Stimulated activated CD4-positive, alpha-beta T cell treated with anti-CD3 and anti-CD28 coated beads, Interleukin-4, amount 100 ng/mL, for 48 hours (primary cell): ENCODE measurements at places on chromosomes 2 and 18.

DNA sequence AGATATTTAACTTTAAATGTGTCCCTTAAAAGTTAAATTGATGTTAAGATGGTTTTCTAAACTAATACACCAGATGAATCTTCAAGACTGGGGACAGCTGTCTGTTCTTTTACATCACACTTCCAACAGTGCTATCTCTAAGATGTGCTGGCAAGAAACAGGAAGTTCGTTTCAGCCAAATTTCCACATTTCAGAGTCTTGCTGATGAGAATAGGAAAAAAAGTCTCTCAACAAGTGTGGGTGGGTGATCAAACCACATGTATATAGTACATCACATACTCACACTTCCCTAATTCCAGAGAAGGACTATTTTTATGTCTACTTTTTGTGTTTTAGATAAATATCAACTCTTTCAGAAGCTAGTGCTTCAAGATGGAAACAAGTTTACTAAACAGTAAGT lies 1712.8 kb upstream of the TMEFF2 start:
- no peak for DNase-seq

DNA sequence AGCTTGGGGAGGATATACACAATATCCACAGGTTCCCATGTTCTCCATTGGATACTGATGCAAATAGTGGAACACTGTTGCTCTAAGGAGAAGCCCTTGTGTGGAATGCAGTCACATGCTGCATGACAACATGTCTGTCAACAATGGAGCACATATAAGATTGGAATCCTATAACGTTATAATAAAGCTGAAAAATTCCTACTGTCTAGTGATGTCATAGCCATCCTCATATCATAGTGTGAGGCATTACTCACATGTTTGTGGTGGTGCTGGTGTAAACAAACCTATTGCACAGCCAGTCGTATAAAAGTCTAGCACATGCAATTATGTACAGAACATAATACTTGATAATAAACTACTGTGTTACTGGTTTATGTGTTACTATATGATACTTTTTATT lies 394.7 kb downstream of the FBXO15 start:
- DNase-seq = no peak

DNA sequence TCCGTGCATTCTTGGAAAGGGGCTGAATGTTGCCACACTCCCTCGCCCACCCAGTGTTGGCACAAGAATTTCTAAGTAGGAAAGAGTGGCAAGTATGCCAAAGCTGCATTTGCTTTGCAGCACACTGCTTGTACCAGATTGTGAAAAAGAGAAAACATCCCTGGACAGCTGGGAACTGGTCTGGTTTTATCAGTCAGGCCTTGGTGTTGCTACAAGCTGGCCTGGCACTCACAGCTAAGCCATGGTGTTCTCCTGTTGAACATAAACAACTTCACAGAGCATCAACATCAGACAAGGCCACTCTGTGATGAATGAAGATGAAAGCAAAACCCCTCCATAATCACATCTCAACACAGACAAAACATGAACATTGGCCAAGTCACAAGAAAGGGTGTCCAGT lies 4.2 kb upstream of the TRABD2A start:
- no peak for DNase-seq

- DNase-seq = no peak
Observed at GRCh38 chr2:148829618-148830017, 45.4 kb upstream of the KIF5C start.

- no peak for DNase-seq
Observed at GRCh38 chr2:231479455-231479854, 15.2 kb upstream of the NCL start.

GRCh38 chr2:174522553-174522952 lies 35.7 kb upstream of the GPR155 start:
- DNase-seq = no peak
